AG09309 (cell line): ENCODE measurements at places on chromosomes 12 and 14.
A peak's percentile ranks its signal among the peaks of the same experiment; 100 is the strongest.

- no peak for DNase-seq
Measured at GRCh38 chr12:43585676-43586075, 33.7 kb upstream of the ADAMTS20 start.

GRCh38 chr12:108622421-108622820 lies 11.3 kb downstream of the SELPLG start:
- DNase-seq = no peak

DNA sequence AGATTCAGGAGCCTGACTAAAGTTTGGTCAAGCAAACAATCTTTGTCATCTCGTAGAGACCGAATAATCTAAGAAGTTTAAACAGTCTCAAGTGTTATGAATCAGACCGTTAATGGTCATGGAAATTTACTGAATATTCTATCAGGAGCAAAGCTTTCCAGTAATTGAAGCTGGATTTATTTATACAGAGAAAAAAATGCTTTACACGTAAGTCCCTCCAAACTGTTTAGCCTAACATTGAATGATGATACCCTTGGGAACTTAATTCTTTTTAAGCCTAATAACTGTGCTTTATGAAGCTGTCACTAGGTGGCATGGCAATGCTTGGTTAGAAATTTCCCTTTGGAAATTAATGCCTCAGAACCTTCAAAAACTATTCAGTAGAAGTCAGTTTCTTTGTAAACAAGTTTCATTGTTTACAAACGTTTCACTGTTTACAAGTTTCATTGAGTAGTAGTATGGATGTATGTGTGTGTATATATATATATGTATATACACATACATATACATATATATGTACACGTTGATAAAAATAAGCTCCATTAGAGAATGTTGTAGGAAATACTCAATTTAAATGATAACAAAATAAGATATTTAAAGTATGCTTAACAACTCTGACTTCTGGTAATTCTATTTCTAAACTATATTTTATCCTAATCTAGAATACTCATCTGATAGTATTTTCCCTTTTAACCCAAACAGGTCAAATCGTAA lies 32.1 kb downstream of the DEPDC4 start:
- peak; percentile 29 for DNase-seq

GRCh38 chr14:68787092-68787992 lies 5.5 kb downstream of the ZFP36L1 start:
- DNase-seq = no peak

DNA sequence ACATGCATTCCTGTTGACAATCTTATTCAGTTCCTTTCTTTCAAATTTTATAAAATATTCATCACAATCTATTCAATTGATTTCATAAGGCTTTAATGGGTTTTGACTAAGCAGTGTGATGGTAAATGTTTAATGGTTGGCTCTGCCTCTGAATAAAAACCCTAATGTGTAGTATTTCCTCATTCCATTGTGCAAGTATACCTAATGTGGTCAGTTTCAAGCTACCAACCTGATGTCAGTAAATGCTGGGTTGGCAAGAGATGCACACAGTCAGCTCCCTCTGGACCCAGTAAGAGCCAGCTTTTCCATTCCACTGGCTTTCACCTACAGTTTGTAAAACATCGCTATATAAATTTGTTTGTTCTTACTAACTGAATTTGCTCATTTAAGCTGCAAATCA lies 53.9 kb downstream of the METTL25 start:
- DNase-seq = no peak
